ENCODE measurements at places on chromosomes 3 and 15.

DNA sequence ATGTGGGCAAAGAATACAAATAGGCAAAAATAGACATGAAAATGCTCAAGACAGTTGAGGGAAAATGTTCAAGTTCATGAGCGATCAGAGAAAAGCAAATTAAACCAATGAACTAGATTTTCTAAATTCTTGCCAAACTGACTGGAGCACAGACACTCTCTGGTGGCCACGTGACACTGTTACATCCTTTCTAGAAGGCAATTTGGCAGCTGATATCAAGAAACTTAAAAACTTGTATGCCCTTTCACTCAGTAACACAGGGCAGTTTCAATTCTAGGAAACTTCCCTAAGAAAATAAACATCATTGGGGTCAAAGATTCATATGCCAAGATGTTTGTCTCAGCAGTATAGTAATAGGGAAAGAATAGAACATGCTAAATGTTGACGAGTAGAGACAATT lies 52.2 kb downstream of the ABHD5 start:
- DNase-seq, result no peak

GRCh38 chr3:13642597-13642996 lies 93.7 kb downstream of the FBLN2 start:
- no peak for DNase-seq

GRCh38 chr3:67495751-67496150 lies 158.7 kb downstream of the SUCLG2 start:
- DNase-seq, result no peak

DNA sequence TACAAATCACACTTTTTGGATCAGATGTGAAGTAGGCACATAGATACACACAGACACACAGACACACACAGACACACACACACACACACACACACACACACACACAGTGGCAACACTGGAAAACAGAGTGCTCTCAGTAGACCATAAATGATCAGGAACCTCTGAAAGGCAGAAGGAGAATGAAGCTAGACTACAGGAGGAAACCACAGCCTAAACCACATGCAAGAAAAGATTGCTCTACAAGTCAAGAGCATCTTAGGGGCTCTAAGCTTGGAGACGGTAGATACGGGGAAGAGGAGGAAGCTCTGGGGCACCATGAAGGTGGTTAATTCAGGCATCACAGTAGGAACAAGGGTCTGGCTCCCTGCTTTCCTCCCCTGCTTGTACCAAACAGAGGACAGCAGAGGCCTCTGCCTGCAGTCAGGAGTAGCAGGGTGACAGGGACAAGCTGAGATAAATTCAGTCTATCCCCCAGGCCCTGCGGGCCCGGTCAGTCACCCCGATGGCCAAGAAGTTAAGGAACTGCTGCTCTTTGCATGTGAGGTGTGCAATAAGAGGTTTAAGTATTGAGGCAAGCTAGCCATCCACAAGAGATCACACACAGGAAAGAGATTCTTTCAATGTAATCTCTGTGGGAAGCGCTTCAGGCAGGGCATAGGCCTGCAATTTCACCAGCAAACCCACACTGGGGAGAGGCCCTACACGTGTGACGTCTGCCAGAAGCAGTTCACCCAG lies 23.5 kb upstream of the ARPIN start:
- no peak for DNase-seq

- DNase-seq, result no peak
Observed at GRCh38 chr3:82506204-82506603, 744.8 kb upstream of the GBE1 start.

DNA sequence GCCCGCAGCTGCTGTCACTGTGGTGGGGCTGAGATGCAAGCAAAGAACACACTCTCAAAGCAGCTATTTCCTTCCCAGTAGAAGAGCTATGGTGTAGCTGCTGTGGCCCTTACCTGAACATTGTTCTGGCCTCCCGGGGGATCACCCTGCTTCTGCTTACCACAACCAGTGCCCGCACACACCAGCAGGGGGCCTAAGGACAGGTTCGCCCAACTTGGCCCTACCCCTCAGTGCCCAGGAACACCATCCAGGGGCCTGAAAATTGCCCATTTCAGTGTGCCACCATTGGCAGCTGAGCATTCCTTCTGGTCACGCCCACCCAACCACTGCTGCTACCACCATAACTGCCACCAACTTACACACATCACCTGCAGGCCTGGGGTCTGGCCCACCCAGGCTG lies 113.0 kb downstream of the TP63 start:
- no peak for DNase-seq

- DNase-seq, result no peak
Observed at GRCh38 chr3:107548601-107549000, 25.8 kb downstream of the BBX start.

- no peak for DNase-seq
Observed at GRCh38 chr3:32217339-32217738, 21.1 kb upstream of the CMTM8 start.

- no peak for DNase-seq
Observed at GRCh38 chr3:13536832-13537231, 12.1 kb upstream of the FBLN2 start.

- DNase-seq, result peak; percentile 34
Observed at GRCh38 chr3:186268616-186269448, 93.2 kb downstream of the DGKG start.

DNA sequence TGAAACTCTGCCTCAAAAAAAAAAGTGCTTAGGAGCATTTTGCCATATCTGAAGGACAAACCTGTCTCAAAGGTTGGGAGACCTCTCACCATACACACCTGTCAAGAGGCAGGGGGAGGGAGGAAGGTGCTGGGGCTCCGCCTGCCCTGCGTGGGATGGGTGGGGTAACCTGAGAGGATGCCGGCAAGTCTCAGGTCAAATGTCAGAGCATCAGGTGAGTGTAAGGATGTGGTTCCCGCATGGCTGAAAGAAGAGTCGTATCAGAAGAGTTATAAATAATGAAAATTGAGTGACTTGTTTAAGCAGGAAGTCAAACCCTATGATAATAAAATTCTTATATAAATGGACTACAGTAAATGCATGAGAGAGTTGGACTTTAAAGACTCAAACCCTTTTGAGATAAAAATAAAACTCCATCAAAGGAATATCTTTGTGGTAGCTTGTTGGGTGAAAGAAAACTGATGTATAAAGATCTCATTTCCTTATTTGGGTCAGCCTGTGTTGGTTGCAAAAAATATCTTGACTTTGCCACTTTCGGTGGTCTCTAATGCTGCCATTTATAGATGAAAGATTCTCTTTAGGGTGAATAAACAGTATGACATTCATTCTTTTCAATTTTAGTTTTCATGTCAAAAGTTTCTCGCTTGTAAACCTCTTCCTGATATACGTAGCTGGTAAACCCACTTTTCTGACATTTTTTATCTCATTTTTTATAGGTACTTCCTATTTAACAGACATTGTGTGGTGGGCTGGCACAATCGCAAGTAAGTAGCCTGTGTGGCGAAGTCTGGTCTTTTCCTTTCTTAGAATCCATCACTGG lies 23.8 kb downstream of the NIPA1 start:
- DNase-seq, result no peak

DNA sequence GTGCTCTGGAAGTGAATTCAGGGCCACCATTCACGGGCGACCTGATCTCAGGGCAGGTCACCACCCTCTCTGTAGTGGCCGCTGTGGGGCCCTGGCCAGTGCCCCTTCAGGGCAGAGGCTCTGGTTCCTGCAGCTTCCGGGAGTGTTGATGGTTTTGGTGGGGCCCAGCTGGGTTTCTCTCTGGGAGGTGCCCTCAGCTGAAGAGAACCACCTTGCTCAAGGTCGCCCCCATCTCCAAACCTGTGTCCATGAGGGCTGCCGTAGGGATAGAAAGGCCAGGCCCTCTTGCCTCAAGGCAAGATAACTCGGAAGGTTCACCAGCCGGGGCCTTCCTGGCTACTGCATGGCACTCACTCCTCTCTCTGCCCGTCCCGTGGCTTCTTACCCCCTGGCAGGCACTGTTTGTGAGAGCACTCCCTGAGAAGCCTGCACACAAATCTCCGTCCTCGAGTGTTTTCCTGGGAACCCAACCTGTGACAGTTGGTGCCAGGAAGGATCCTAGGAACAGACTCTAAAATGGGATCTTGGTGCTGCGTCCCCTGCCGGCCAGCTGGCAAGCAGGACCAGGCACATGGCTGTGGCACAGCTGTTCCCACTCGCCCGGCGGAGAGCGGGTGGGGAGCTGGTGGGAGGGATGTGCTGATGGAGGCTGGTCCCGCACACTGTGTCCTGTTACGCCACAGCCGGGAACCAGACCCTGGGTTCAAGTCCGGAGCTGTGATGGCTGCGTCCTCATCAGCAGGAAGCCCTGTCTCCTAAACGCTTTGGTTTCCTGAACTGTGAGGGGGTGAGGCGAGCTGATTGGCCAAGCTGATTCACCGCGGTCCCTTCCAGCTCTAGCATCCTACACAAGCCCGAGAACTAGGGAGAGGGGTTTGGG lies 23.2 kb upstream of the PIGZ start:
- no peak for DNase-seq

DNA sequence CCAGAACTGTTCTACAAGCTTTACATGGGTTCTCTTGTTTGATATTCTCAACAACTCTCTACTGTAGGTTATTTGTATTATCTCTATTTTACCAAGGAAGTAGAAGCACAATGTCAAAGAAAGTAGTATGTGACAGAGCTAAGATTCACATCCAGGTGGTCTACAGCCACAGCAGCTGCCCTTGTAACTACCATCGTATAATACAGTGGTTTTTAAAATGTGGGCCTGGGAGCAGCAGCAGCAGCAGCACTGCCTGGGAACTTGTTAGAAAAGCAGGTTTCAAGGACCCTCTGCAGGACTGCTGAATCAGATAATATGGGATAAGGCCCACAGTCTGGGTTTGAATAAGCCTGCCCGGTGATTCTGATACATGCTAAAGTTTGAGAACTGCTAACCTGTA lies 357.1 kb upstream of the SATB1 start:
- DNase-seq, result no peak

- DNase-seq, result no peak
Observed at GRCh38 chr3:10470120-10471053, 35.0 kb downstream of the ATP2B2 start.

DNA sequence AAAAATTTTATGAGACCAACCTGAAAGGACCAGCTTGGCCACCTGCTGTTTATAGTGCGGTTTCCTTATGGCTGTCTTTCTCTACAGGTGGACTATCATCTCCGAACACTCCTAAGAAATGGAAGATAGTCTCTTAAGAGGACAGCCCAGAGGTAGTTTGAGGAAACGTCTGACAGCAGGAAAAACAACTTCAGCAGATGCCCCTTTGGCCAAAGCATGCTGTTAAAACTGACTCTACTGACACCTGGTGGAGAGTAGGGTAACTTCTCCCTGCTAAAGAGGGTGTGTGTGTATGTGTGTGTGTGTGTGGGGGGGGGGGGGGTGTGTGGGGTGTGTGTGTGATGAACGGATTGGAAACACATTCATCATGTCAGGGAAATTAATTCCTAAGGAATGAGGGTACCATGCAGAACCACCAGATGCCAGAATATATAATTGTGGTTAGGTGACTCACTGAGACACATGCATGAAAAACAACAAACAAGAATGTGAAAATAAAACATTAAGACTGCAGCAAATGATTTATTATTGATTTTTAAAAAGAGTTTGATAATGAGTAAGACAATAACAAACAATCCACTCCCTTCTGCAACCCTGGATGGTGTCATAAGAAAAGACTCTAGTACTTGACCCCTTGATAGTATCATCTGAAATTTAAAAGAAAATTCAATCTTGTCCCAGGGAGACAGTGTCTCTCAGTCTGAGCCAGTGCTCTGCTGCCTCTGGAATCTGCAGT lies 256.5 kb downstream of the THRB start:
- DNase-seq, result peak; percentile 90

DNA sequence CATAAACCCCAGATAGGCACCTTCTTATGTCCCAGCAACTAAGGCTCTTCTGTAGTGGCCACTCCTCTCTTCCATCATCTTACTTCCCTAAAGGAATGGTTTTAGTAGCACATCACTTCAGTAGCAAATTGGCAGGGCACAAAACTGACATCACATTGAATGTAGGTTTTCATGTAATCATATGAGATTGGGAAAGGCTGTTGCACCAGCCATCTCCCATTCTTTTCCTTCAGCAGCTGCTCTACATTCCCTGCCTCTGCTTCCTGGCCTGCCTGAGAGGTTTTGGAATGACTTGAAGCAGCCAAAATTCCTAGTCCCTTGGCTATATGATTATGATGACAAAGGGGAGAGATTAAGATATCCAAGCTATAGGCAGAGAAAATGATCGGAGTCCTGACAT lies 36.5 kb downstream of the NSUN3 start:
- no peak for DNase-seq

GRCh38 chr3:71579326-71579934 lies 4.1 kb downstream of the FOXP1 start:
- peak; percentile 36 for DNase-seq

GRCh38 chr3:23762759-23763477 lies 42.8 kb upstream of the UBE2E1 start:
- no peak for DNase-seq

- DNase-seq, result no peak
Observed at GRCh38 chr15:47788685-47789084, 71.4 kb downstream of the SEMA6D start.

- DNase-seq, result peak; percentile 63
Observed at GRCh38 chr3:100963041-100963440, 30.2 kb downstream of the ABI3BP start.

GRCh38 chr3:75272691-75273090 lies 391.4 kb upstream of the FRG2C start:
- DNase-seq, result no peak

GRCh38 chr15:45121706-45122417 lies 7.7 kb downstream of the DUOXA2 start:
- peak; percentile 95 for DNase-seq

- DNase-seq, result no peak
Observed at GRCh38 chr15:51263726-51264125, 74.7 kb downstream of the CYP19A1 start.

- DNase-seq, result no peak
Observed at GRCh38 chr3:17573396-17573795, 169.0 kb downstream of the TBC1D5 start.

GRCh38 chr15:71456811-71457210 lies 341.5 kb downstream of the THSD4 start:
- no peak for DNase-seq

GRCh38 chr3:3701949-3702348 lies 97.3 kb upstream of the LRRN1 start:
- DNase-seq, result no peak

DNA sequence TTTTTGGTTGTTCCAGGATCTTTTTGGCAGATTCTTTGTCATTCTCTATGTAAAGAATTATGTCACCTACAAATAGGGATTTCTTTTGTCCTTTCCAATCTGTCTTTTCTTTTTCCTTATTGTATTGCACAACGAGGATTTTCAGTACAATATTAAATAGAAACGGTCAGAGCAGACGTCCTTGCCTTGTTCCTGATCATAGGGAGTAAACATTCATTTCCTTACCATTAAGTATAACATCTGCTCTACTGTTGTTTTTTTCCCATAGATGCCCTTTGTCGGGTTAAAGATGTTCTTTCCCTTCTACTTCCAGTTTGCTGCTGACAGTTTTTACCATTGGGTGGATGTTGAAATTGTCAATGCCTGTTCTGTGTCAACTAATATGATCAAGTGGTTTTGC lies 528.4 kb downstream of the OCA2 start:
- no peak for DNase-seq

DNA sequence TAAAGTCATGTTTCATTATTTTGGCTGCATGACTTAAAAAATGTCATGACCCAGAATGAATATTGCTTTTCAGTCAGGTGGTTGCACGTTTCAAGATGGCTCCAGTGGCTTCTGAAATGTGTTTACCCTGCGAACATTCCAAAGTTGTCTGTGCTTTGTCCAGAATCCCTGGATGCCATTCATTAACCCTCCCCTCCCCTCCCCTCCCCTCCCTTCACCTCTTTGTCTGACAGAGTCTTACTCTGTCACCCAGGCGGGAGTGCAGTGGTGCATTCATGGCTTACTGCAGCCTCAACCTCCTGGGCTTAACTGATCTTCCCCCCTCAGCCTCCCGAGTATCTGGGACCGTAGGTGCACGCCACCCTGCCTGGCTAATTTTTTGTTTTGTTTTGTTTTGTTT lies 308.0 kb downstream of the PTPRG start:
- DNase-seq, result no peak

Data from epithelial cell of esophagus (primary cell).